ENCODE measurements at places on chromosomes 6 and 20.

DNA sequence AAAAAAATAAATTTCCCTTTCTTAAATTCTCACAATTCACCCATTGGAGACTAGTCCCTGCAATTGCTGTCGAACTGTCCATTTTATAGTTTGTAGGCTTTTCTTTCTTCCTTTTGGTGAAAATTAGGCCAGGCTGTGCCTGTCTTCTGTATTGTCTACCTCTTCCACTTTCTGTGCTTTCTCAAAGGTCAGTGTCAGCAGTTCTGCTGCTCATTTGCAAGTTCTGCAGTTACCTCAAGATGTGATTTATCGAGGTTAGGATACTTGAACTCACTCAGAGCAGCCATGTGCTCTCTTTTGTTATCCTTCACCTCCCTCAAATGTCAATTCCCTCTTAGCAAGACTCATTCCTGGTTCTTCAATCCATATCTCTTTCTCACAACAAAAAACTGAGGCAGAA is 179.1 kb downstream of the SLC35F1 start:
- DNase-seq = no peak

- no peak for DNase-seq
These were observed 506 bp downstream of the RGS17 start for GRCh38 chr6:153130515-153131036.

DNA sequence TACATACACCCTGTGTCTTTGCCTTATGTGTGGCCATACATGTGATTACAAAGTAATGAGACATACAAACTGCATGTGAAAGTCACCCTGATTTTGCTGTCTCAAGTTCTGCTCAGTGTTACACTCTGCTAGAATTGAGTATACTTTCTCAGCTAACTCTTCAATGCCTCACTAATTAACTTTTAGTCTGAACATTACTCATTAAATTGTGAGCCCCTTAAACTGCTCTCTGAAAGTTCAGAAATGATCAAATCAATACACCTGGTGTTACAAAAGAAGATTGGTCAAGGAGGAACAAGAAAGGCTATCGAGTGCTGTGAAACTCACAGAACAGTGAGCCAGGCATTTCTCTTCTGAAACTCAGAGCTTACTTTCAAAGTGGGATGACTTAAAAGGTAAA is 71.3 kb downstream of the MKKS start:
- DNase-seq = no peak

DNA sequence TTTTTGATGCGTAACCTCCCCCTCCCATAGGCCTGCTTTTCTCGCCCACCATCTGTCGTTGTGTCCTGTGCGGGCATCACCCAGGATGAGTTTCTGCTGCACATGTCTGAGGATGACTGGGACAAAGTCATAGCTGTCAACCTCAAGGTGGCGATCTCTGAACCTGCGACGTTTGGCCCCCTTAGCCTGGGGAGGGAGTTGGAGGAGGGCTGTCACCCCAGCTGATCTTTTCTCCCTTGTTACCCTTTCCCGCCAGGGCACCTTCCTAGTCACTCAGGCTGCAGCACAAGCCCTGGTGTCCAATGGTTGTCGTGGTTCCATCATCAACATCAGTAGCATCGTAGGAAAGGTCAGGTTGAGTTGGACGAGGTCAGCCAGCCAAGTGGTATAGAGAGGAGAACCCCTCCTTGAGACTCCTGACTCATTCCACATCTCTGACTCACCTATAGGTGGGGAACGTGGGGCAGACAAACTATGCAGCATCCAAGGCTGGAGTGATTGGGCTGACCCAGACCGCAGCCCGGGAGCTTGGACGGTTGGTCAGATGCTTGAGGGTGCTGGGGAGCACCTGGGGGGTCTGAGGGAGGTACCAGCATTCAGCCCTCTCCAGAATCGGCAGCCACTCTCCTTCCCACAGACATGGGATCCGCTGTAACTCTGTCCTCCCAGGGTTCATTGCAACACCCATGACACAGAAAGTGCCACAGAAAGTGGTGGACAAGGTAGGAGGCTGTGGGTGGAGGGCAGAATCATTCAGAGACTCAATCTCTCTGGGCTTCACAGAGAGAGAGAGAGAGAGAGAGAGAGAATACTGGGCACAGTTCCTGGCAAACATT is 954 bp downstream of the HSD17B8 start:
- DNase-seq = no peak

GRCh38 chr6:101800598-101800997 is 407.1 kb downstream of the GRIK2 start:
- no peak for DNase-seq

- no peak for DNase-seq
These were observed 279.7 kb downstream of the CDC5L start for GRCh38 chr6:44667226-44667625.

Measured in central memory CD4-positive, alpha-beta T cell (primary cell).